Dermis microvascular lymphatic vessel endothelial cell (primary cell): ENCODE measurements at places on chromosomes 7 and 10. TPM values are rescaled to one million over a fixed set of nuclear protein-coding genes. Genes with fewer than 3 reads are reported as not detected.
A peak's percentile ranks its signal among the peaks of the same experiment; 100 is the strongest.

DNA sequence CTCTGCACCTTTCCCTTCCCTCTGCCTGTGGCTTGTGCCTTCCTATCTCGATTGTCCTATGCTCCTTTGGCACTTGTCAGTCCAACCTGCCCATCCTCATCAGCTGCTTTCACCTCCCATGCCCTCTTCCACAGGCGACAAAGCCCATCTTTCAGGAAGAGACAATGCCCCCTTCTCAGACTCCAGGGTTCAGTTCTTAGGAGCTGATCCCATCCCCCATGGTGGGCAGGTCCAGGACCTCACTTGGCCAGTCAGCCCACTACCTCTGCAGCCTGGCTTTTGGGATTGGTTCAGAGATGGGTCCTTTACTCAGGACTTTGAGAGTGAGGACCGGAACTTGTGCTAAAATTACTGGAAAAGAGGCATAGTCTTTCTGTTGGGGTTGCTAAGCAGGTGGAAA, 74.0 kb upstream of the NANOS1 start:
- no peak for DNase-seq

GRCh38 chr7:105673367-105674084, 92.2 kb upstream of the EFCAB10 start:
- DNase-seq = peak; percentile 28

DNA sequence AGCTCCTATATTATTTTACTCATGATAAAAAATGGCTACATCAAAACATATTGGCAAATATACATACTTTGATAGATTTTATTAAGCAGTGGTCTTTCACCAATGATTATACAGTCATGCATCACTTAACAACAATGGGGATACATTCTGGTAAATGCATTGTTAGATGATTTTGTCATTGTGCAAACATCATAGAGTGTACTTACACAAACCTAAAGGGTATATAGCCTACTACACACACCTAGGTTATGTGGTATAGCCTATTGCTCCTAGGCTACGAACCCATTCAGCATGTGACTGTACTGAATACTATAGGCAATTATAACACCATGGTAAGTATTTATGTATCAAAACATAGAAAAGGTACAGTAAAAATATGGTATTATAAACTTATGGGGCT, 98.9 kb upstream of the IL6 start:
- DNase-seq = no peak

DNA sequence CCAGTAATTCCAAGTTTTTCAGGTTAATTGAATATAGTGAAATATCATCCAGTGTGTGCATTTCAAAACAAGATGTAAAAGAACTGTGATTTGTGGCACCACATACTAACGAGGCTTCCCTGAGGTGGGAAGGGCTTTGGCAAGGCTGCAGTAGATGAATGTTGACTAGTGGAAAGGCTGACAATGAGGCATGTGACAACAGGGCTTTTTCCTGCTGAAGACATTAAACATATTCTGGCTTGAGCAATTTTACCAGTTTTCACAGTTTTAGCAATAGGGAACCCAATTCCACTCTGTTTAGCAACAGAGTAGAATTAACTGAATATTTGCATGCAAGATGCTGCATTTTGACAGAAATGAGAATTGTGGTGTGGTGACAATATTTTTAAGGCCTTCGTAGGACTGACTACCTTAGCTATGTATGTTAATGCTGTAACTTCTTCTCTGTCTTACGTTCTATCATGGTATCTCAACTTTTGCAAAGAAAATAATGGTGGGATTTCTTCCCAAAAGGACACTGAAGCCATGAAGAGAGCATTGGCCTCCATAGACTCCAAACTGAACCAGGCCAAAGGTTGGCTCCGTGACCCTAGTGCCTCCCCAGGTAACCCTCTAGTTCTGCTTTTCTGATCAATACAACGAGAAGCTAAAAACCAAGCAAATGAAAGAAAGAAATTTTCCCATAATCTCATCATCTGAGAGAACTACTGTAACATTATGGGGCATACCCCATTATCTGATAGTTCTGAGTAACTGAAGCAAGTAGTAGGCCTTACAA, 68.5 kb downstream of the AP3M1 start:
- peak; percentile 46 for DNase-seq

DNA sequence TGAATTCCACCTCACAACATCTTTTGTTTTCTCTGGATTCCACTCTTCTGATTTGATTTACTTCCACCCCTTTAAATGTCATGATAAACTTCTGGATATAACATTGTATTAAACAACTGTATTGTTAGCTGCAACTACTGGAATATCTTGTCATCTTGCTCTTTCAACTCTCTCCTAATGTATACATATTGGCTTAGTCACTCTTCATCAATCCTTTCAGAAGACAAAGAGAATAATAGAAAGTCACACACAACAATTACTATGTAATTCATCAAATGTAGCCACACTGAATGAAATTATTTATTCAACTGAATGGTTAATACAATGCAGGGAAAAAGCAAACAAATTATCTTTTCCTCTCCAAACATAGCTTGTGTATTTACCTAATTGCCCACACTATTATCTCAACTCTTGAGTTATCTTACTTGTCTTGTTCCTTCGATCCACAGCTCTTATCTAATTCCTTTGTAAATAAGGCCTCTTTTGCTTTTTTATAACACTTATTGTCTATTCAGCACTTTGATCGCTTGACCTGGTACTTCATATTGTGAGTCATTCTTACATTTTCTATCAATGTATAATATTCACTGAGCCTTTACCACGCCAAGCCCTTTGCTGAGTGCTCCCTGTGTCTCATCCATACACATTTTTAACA, 16.7 kb downstream of the SEMA3A start:
- DNase-seq = no peak

DNA sequence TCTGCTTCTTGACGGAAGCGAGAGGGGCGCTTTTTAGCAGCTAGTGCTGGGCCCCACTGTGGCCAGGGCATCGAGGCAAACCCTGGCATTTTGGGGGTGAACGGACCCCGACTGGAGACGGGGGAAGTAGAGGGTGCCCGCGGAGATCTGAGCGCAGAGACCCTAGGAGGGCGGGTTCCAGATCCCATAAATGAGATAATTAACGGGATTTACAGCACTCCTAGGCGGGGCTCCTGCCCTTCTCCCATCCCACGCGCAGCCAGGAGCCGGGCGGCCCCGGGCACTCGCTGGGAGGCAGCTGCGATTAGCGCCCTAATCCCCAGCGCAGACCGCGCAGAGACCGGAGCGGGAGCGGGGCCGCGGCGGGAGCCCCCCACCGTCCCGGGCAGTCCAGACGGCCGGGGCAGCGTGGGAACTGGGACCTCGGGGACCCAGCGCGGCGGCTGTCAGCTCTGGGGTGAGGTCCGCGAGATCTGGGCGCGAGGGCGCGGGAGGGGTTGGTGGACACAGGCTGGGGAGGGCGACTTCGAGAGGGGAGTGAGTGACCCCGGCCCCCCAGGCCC, 735 bp downstream of the JCAD start:
- peak; percentile 30 for DNase-seq

DNA sequence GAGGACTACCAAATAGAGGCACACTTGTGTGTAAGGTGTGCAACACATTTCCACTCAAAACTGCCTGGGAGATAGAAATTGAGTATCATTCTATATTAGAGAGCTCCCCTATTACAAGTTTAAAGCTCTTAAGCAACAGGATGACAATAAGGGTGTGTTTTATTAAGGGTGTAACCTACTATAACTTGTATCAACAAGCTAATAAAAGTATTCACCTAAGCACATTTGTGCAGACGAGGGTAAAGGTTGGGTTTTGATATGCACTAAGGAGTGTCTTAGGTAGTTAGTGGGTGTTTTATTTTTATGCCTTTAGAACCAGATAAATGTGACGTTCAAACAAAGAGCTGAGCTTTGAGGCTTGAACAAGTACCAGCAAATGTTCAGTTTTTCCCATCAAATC, 2.8 kb upstream of the FAM53B start:
- DNase-seq = no peak

GPC2 gene
- 1.9 and 2.8 TPM in 2 replicates for total RNA-seq

HHEX gene
- total RNA-seq = 36.8 and 62.8 TPM in 2 replicates
